ENCODE measurements at places on chromosomes 3 and 15.
A peak's percentile ranks its signal among the peaks of the same experiment; 100 is the strongest.

DNA sequence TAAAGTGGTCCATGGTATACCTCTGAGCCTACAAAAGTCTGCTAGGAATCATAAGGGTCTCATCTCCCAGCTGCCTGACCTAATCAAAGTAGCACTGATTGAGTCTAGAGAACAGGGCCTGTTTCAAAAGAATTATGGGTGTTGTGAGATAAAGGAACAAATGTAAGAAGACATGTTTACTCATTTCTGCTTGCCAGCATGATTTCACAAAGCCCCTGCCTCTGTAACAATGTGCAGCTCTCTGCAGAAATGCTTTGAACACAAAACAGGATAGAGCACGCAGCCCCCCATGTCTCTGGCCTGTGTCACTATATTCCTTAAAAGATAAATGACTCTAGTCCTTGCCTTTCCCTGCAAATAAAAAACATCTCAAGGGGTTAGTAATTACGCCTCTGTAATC lies 94.7 kb upstream of the IGSF10 start:
- DNase-seq = no peak

GRCh38 chr3:110165370-110165743 lies 828.0 kb upstream of the DPPA4 start:
- no peak for DNase-seq

GRCh38 chr15:49888323-49888693 lies 230.7 kb downstream of the ATP8B4 start:
- no peak for DNase-seq

DNA sequence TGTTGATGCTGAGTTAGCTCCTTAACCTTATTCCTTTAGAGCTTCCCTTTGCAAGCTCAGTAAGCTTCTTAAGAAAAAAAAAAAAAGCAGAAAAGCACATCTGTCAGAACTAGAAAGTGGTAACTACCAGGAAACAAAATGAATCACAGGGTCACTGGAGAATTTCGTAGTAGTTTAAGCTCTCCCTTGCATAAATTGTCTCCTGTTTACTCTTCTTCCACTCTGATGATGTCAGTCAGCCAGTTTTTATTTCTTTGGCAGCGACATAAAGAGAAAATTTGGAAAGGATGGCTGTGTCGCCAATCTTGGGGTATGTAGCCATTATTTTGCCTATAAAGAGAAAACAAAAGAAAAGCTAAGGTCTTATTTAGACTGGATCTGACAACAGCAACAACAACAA lies 3.2 kb upstream of the GABRR3 start:
- no peak for DNase-seq

DNA sequence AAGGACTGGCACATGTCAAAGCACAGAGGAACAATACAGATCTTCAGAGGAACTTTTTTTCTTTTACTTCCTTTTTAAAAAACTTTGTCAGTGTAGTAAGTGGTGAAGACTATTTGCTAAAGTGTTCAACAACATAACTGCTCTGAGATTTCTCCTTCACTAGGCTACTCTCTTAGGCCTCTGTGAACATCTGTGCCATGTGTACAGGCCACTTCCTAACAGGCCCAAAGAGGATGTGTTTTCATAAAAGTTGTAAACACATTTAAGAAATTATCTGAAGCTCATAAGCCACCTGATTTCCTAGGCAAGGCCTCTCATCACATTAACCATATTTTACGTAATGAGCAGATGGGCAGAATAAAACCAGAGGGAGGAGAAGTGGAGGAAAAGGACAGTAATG lies 235.4 kb downstream of the FHIT start:
- DNase-seq = no peak

- no peak for DNase-seq
Observed at GRCh38 chr3:139676108-139676507, 1.7 kb downstream of the NMNAT3 start.

DNA sequence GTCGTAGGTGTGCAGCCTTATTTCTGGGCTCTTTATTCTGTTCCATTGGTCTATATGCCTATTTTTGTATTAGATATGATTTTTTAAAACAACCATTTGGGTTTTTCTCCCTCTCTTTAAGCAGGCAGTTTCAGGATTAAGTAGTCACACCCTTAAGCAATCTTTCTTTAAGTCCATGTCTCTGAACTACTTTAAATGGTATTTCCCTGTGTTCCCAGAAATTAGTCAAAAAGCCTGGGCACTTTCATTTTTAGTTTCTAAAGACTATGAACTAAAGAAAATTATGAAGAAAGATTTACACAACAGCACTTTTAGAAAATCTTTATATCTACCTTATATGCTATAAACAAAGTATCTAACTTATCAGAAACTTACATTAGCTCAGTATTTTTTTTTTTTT lies 110.3 kb downstream of the FAIM start:
- DNase-seq = no peak

DNA sequence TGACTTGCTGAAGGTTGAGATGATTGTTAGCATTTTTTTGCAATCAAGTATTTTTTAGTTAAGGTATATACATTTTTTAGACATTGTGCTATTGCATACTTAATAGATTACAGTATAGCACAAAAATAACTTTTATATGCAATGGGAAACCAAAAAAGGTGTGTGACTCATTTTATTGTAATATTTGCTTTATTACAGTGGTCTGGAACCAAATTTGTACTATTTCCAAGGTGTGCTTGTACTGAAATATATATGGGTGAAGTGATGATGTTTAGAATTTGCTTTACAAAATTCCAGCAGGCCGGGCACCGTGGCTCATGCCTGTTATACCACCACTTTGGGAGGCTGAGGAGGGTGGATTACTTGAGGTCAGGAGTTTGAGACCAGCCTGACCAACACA lies 29.1 kb upstream of the TBC1D23 start:
- no peak for DNase-seq

DNA sequence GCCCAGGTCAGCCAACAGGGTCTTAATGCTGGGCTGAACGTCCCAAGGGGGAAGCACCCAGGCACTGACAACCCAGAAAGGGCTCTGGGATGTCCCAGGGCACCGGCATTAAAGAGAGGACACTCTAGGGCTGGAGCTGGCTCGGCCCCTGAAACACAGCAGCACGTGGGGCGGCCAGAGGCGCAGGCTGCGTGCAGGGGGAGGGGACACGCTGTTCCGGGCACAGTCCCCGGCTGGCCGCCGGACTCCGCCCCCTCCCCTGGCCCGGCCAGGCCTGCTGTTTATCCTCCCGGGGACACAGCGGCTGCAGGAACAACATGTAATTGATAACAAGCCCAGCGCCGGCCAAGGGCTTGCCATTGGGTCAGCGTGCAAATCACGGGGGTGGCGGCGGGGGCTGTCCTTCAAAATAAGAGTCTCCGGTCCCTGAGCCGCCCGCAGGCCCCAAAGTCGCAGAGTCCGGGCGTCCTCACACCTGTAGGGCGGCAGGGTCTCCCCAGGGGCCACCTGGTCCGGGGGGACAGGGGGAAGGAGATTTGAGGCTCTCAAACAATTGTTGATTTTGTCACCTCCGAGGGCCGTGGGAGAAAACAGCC lies 1.3 kb downstream of the KLF15 start:
- DNase-seq = peak; percentile 59

GRCh38 chr15:62835351-62835750 lies 207.2 kb upstream of the TPM1 start:
- no peak for DNase-seq

DNA sequence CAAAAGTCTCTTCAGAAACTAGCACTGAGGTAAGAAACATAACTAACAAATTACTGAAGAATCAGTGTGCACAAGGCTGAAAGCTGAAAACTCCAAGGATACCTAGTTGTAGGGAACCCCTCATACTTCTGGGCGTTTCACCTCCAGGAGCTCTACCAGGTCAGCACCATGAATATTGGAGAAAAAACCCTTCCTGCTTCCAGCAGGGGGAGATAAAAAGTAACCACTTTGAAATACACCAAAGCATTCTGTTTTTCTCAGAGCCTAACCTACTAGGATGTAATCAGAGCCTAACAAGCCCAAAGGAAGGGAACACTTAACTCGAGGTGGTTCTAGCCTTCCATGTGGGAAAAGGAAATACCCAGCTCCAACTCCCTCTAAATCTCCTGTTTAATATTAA lies 175.8 kb upstream of the MME start:
- peak; percentile 8 for DNase-seq

DNA sequence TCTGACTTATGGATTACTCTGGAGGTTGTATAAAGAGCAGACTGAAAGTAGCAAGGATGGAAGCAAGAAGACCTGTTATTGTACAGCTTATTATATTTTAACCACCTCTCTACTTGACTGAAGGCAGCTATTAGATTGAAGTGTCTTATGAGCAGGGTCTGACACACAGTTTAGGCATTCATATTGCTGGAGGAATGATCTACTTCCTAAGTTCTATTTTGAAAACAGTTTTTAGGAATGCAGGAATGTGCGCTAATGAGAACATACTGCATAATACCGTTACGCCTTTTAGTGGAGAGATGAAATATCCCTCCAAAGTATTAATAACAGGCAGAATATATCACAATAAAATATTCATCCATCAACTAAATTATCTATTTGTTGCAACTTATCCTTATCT lies 193.3 kb downstream of the ISL2 start:
- DNase-seq = no peak

DNA sequence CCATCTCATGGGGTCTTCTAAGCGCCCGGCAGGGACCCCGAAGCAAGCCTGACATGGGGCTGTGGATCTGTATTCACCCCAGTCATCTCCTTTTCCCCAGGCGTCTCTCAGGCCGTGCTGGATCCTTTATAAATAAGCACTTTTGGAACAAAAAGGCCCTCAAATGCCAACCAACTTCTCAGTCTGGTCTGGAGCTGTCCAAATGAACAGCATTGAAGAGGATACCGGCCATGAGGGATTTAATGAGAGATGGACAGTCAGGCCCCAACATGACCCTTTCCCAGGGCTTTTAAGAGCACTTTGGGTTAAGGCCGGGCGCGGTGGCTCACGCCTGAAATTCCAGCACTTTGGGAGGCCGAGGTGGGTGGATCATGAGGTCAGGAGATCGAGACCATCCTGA lies 89.2 kb upstream of the SPATA12 start:
- DNase-seq = no peak

GRCh38 chr15:64092864-64093626 lies 593 bp downstream of the CIAO2A start:
- peak; percentile 53 for DNase-seq

DNA sequence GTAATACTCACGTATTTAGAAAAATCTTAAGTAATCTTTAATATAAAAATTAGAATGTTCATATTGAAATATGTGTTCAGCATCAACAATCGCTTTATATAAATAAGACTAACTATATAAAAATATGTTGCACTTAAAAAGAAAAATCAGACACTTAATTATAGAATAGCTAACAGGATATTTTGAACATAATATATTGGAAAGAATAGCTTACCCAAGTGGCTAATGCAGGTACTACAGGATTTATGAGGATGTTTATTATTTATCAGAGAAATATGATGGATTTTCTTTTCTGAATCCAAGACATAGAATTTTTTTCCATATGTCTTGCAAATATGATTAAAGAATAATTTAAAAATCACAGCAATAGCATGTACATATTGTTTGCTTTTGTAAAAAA lies 567.9 kb upstream of the GBE1 start:
- DNase-seq = no peak

- DNase-seq = no peak
Observed at GRCh38 chr3:194135516-194135805, 487 bp upstream of the HES1 start.

DNA sequence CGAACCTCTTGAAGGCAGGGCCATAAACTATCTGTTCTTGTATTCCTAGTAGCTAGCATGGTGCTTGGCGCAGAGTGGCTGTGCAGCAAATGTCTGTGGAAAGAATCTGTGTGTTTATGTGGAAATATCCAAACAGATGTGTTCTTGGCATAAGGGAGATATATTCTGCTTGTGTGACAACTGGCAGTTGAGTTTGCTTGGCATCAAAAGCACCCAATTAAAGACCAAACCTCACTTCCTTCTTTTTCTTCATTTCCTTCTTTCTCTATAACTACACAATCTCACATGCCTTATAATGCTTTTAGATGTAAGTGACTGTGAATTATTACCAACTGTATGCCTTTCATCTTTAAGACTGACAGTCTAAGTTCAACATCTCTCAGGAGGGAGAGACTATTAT lies 296.5 kb downstream of the SLC9A9 start:
- DNase-seq = no peak

GRCh38 chr15:38740206-38740605 lies 175.6 kb upstream of the RASGRP1 start:
- no peak for DNase-seq

GRCh38 chr3:182436547-182436946 lies 356.8 kb upstream of the ATP11B start:
- no peak for DNase-seq

DNA sequence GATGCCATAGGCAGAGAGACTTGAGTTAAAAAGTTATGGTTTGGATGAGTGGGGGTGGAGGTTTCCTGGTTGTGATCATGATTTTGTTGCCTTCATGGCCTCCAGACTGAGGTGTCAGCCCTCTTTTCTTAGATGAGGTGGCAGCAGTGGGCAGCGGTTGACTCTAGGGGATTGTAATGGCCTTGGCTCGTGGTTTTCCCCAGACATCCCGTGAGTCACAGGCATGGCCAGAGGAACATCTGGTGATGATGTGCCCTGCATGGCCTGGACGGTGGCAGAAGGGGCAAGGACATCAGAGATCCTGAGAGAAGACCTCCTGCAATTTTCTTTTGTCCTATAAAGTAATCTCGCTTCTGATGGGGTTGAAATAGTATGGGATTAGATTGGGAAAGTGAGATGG lies 12.4 kb downstream of the RETNLB start:
- DNase-seq = no peak

DNA sequence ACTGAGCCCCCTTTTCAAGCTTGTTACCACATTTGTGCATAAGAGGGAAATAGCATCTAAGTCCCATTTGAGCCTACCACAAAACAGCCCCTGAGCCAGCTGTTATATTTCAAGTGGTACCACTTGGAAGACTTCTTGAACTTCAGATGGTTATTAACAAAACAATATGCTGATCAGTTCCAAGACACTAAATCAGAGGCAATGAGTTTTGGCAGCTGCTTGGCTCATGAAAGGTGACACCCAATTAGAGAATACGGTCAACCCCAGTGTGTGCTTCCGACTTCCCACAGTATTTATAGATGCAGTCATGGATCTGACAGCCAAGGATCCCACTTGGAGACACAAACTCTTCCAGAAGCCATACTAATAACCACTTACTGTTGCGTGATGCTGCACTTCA lies 469.6 kb upstream of the PPP2R3A start:
- no peak for DNase-seq

DNA sequence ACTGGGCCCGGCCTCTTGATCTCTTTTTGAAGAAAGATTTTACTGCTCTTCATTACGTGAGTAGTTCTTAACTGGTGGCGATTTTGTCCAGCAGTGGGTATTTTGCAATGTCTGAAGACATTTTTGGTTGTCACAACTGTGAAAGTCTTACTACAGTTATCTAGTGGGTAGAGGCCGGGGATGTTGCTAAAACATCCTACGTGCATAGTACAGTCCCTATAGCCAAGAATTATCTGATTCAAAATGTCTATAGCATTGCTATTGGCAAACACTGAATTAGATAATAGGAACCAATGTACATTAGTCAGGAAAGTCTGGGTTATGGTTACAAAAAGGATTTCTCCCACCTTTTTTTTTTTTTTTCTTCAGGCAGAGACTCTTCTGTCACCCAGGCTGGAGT lies 38.1 kb downstream of the FOXL2 start:
- no peak for DNase-seq

GRCh38 chr3:40605960-40606359 lies 81.2 kb downstream of the ZNF621 start:
- DNase-seq = no peak
